ENCODE measurements at places on chromosomes 4 and X.

GRCh38 chrX:143435916-143436315 is 81.4 kb downstream of the SPANXN3 start:
- no peak for DNase-seq

- no peak for DNase-seq
Observed at GRCh38 chrX:136679531-136679930, 31.6 kb downstream of the CD40LG start.

GRCh38 chr4:154455111-154455510 is 36.5 kb downstream of the DCHS2 start:
- DNase-seq = no peak

- no peak for DNase-seq
Observed at GRCh38 chr4:156052116-156052515, 98.5 kb upstream of the CTSO start.

DNA sequence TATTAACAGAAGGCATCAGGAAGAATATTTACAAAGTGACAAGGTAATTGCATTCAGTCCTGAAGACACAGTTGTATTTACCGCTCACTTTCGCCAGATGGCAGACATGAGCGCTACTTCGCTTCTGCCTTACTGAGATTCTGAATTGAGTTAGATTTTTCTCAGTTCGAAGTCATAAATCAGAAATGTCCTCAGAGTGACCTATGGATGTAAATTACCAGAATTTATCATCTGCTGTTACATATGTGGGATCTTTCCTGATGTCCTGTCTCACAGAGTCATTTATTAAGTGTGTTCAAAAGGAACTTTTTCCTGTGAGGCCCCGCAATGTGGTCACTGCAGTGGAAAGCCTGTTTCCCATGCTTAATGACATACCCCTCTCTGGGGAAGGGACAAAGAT is 97.3 kb upstream of the DCLK2 start:
- peak; percentile 44 for DNase-seq

- peak; percentile 68 for DNase-seq
Observed at GRCh38 chr4:8308856-8309771, 39.6 kb downstream of the HTRA3 start.

DNA sequence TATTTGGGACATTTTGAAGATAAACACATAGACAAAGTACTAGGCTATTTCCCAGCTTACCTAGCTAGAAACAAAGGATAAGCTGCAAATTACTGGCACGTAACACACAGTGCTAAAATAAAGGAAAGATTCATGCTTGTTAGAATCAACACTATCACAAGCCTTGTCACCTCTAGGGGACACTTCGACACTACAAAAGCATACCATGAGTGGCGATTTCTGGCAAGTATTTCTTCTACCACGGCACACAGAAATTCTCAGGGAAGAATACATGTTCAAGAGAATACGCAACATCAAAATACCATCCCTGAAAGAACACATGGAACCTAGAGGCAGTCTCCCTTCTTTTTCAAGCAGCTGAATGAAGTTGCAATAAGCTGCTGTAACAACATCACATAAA is 5.1 kb downstream of the MECP2 start:
- DNase-seq = no peak

DNA sequence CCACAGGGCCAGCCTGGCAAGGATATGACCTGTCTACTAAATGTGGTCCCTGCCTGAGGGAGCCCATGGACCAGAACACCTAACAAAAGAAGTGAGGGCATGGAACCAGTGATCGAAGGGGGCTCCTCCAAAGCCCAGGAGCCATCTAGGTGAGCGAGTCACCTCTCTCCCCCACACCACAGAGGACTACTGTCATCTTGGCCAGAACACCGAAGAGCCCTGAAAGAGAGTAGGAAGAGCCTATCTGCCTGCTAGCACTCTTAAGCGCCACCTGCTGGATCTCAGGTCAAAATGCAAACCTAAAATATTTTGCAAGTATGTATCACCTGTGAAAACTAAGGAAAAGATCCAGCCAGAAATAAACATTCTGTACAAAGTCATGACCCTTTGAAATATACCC is 137.9 kb upstream of the ZXDB start:
- no peak for DNase-seq

GRCh38 chr4:2412534-2412884 is 5.9 kb downstream of the ZFYVE28 start:
- no peak for DNase-seq

DNA sequence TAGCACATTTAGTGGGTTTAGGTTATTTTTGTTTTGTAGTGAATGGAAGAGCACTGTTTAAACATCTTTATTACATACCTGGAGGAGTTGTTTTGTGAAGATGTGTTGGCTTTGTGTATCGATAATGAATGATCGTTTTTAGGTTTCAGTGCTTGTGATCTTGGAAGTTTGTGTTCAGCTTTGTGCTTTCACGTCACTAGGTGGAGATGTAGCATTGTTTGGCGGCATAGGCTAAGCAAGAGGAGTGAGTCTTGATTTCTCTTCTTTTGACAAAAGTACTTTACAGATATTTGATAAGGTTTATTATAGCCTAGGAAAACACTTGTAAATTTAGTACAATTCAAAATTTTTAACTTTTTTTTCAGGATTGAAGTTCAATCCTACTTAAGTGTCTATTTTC is 50.4 kb downstream of the PDK3 start:
- no peak for DNase-seq

- peak; percentile 22 for DNase-seq
Observed at GRCh38 chrX:40168480-40169011, 70.8 kb upstream of the BCOR start.

- no peak for DNase-seq
Observed at GRCh38 chr4:24668956-24669355, 84.6 kb upstream of the DHX15 start.

GRCh38 chrX:118566359-118566758 is 70.7 kb downstream of the DOCK11 start:
- DNase-seq = no peak

- no peak for DNase-seq
Observed at GRCh38 chr4:8028884-8029568, 89.4 kb upstream of the AFAP1 start.

DNA sequence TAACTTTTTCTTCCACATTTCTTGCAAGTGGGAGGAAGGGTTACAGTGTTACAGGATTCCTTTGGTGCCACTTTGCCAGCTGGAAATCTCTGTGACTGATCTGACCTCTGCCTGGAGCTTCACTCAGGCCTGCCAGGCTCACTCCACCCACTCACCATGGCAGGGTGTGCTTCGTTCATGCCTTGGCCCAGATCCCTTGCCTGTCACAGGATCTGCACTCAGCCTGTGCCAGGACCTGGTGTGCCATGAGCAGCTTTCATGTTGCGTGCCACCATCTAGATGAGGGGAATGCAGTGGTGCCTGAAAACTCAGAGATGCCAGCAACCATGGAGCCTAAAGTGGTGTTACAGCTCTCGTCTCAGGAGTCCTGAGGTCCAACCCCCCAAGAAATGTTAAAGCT is 2596.4 kb downstream of the PCDH7 start:
- DNase-seq = no peak

DNA sequence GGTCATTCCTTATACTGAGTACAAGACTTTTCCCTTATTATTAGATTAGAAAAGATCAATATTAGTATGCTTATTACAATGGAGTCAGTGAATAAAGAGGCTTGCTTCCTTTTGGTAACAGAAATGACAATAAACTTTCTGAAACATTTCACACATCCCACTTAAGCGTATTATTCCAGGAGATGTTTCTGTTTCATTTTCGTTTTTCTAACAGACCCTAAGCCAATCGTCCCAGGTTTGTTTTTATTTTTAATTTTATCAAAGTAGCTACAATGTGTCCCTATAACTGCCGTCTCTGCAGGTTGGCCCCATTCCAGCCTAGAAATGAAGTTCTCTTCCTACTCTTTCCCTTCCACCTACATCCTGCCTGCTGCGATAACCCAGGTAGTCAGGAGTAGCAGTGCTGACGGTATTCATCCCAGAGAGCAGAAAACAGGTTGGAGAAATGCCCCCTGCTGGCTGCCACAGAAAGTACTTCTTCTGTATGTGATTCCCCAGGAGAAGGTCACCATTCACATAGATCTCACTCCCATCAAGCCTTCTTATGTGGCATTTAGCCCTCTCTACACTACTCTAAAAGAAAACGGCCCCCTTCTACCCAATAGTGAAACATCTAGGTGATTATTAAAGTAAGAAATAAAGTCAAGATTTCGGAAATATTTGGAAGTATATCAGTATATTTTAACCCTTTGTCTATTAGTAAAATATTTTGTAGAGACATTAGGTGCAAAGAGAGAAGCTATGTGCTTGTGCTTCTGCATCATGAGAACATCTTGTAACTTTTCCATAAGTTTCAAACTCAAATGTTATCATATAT is 40.4 kb downstream of the ENPEP start:
- peak; percentile 52 for DNase-seq

DNA sequence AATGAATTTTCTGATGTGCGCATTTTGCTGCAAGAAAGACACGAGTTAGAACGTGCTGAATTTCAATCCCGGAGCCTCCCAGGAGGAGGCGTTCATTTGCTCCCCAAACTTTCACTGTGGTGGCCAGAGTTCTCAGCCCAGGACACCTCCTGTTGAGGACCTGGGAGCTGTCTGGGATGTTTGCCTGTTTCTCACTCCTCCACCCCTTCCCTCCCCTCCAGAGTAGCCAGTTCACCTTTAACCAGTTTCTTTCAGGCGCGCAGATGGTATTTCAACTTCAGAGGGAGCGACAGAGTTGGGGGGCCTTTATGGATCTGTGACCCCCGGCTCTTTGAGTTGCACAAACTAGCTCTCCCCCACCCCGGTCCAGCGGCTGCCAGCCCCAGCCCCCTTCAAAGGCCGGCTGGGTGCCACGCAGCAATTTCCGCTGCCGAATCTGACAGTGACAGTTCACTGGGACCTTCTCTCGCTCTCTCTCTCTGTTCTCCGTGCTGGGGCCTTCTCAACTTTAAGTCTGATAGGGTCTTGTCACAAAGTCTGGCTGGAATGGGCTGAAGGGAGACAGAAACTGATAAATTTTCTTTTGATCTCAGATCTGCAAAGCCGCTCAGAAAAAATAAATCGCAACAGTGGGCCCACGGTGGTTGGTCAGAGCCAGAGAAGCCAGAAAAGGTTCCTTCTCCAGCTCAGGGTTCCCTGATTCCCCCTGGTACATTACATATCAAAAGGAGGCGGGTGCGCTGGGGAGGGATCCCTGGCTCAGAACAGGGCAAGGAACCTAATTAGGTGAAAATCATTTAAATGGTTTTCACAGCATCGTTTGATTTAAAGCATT is 100.0 kb upstream of the STX18 start:
- DNase-seq = no peak

DNA sequence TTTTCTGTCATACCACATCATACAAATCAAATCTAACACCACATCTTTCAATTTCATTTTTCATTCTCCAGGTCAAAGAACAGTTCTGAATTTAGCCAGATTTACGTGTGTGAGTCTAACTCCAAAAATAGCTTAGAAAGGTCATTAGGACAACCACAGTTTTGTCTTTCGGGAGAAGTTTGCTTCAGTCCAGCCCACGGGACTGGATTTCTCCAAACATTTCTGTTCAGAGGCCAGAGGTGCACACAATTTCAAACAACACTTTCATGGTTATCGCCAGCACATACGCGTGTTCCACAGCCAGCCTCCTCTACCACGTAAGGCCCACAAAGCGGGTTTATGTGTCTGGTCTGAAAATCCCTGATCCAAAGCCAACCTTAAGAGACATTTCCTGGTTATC is 65.9 kb downstream of the VEGFC start:
- no peak for DNase-seq

DNA sequence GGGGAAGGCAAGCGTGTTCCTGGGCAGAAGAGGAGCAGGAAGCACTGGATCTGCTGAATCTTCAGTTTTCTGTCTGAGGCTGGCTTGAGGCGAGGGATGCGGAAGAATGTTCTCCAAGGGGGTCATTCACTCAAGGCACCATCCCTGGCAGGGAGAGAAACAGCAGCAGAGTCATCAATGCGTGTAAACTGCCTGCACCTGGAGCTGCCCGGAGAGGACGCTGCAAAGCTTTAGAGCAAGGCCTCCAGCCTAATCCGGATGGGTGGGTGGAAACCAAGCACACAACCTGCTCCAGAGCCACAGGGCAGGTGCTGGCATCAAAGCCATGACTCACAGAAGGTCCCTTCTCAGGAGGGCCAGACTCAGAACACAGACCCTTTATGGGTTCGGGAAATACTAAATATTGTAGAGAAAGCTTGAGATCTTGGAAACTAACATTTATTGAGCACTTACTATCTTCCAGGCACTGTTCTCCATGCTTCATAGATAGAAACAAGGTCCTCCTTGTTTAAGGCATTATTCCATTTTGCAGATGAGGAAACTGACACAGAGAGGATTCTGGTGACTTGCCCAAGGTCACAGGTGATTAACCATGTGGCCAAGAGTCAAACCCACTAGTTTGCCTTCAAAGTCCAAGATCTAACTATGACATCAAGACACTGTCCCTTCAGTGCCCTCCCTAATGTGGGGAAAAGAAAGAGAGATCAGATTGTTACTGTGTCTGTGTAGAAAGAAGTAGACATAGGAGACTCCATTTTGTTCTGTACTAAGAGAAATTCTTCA is 7.7 kb downstream of the PROM1 start:
- no peak for DNase-seq

GRCh38 chrX:70455366-70456202 is 10.9 kb downstream of the DLG3 start:
- DNase-seq = no peak

DNA sequence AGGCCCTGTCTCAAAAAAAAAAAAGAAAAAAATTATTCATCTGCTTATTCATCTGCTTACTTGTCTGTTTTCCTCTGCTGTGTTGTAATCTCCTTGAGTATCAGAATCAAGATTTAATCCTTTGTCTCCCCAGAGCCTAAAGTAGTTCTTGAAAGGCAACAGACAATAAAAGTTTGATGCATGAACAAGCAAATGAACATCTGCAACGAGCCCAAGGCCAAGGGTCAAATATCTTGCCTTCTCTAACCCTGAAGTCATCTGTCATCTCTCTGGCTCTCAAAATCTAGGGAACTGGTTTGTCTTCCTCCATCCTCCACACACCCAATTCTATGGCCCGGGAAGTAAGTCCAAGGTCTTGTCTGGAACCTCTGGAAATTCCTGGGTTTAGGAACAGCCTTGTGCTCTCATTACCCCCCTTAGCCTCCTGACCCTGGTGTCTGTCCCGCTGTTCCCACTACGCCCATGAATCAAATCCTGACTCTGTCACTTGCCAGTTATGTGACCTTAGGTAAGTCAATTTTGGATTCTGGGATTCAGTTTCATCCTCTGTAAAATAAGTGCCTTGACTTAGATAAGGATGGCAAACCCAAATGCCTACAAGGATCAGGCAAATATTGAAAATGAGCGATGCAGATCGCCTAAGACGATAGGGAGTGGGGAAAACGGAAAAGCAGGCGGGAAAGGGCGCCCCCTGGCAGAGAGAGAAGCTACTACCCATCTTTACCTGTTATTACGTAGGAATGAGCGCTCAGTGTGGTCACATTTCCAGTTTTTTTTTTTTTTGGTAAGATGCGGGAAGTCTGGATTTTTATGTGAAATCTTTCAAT is 102.7 kb upstream of the DHX15 start:
- no peak for DNase-seq

- DNase-seq = no peak
Observed at GRCh38 chr4:71664366-71664765, 119.5 kb downstream of the GC start.
